ENCODE measurements at places on chromosomes 5 and 9. TPM values are rescaled to one million over a fixed set of nuclear protein-coding genes. Genes with fewer than 3 reads are reported as not detected.

DNA sequence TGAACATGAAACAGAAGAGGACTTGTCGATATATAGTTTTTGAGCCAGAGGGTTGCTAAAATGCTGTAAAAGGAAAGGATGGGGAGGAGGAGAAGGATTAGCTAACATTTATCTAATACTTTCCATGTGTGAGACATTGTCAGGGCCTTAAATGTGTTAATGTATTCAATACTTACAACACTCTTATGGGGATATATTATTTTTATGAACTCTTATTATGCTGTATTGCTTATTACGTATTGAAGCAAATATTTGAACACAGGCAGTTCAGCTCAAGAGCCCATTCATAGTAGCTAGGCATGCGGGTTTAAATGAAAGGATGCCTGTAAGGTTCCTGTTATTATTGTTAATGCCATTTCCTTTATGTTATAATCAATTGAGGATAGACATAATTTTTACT is 391.5 kb downstream of the CCDC171 start:
- DNase-seq: no peak

LCN1 gene
- total RNA-seq: not detected

- no peak for DNase-seq
Observed at GRCh38 chr9:34001298-34001697, 47.4 kb downstream of the UBAP2 start.

DNA sequence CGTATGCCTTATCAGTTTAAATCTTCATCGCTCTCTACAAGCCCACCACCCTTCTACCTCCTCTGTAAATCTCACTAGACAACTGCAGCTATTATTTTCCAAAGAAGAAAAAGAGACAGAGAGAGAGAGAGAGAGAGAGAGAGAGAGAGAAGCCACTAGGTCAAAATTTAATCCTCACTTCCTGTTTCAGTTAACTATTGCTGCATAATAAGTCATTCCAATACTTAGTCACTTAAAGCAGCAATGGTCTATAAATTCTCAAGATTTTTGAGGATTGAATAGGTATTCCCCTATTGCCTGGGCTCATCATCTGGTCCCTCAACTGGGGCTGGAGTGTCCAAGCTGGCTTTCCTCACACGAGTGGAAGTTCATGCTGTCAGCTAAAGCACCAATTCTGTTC is 68.8 kb downstream of the ITGA1 start:
- DNase-seq: no peak

DNA sequence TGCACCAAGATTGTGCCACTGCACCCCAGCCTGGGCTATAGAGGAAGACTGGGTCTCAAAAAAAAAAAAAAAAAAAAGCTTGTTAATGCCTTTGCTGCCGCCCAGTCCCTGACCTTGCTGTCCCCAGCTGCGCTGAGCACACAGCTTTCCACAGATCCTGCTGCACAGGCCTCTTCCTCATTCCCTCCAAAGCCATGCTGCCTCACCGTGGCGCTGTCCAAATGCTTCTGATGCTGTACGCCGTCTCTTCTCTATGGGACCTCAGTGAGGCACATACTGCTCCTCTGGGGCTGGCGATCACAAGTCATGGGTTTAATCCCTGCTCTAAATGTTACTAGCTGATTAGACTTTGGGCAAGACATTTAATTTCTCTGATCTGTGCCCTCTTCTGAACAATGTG is 234.1 kb downstream of the FBXL7 start:
- no peak for DNase-seq

DNA sequence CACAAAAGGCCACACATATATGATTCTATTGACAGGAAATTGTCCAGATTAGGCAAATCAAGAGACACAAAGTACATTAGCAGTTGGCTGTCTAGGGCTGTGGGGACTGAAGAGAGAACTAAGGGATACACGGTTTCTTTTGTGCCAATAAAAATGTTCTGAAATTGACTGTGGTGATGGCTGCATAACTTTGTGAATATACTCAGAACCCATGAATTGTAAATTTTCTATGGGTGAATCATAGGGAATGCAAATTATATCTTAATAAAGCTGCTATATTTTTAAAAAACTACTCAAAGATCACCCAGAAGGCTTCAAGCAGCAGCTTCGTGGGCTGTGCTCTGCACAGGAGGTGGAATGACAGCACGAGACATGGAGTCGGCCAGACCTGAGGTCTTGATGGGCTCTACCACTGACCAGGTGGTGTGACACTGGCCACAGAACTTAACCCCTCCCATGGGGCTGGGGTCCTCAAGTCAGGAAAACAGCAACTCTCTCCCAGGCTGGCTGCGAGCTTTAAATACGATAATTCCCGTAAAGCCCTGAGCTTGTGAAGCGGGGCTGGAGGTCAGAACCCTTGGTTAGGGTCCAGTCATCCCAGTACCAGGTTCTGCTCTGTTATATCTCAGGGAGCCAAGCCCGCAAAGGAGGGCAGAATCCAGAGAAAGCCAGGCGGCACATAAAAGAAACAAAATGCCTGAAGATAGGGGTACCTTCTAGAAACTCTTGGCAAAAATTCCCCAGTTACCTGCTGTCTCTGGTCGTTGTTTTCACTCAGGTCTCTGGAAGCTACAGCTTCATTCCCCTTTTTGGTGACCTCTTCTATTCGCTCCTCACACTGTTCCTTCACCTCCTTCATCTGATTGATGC is 59.1 kb downstream of the GOLM1 start:
- DNase-seq: no peak

TAF1L gene
- total RNA-seq: not detected

DNA sequence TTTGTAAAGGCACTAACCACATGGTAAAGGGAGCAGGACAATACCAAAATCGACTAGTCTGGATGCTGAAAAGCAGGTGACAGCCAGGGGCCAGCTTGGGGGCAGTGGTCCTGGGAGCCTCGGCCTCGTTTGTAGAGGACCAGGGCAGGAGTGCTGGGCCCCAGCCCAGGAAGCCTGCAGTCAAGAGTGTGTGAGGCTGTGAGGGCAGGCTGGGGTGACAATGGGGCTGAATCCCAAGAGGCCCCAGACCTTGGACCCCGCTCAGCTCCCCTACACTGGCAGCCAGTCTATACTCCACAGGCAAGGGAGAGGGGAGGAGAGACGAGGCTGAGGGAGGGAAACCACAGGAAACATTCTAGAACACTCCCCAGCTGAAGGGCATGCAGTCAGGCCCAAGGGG is 2.6 kb upstream of the INPP5E start:
- DNase-seq: no peak

Measured in pancreas (tissue), 10 donors.